IPS DF 6.9 (cell line): ENCODE measurements at places on chromosomes 13 and 19.

DNA sequence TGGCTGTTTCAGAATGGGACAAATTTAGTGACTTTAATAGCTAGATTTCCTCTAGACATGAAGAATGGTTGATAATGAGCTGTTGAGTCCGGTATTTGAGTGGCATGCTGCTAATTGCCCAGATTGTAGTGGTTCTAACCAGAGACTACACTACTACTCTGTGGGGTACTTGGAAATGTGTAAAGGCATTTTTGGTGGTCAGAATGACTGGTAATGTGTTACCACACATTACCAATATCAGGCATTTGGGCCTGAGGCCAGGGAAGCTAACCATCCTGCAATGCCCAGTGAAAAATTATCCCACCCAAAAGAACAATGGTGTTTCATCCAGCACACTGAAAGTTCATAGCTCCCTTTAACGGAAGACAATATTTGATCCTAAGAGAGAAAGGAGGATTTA is 17.5 kb upstream of the N4BP2L1 start:
- no peak for DNase-seq

- no peak for DNase-seq
Measured at GRCh38 chr13:57946361-57946760, 314.8 kb downstream of the PCDH17 start.

GRCh38 chr13:110592665-110593064 is 22.7 kb upstream of the NAXD start:
- DNase-seq: no peak

DNA sequence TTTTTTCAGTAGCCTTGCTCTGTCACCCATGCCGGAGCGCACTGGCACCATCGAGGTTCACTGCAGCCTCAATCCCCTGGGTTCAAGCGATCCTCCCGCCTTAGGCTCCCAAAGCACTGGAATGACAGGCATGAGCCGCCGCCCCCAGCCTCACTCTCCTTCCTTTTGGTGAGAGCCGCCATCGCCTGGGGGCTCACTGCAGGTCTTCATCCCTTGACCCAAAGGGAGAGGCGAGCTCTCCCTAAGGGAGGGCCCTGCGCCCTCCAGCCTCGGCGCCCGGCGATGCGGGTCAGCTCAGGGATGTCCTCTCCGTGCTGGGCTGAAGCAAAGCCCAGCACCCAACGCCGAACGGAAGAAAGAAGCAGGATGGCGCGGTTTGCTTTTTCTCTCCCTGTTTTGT is 23.2 kb upstream of the ZBTB7A start:
- DNase-seq: no peak

DNA sequence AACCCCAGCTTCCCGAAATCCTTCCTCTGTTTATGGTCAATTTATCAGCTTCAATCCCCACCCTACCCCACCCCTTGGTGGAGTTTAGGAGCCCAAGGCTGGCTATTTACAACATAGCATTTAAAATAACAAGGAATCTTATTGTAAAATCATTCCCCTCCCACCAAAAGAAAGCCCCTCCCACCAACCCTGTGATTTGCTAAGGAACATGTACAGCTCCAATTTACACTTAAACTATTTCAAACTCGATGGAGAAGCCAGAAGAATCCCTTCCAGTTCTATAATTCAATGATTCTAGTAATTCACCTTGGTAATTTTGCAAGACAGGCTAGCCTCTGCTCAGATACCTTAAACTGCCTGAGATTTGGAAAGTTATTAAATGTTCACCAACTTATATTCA is 3.0 kb downstream of the LATS2 start:
- no peak for DNase-seq

DNA sequence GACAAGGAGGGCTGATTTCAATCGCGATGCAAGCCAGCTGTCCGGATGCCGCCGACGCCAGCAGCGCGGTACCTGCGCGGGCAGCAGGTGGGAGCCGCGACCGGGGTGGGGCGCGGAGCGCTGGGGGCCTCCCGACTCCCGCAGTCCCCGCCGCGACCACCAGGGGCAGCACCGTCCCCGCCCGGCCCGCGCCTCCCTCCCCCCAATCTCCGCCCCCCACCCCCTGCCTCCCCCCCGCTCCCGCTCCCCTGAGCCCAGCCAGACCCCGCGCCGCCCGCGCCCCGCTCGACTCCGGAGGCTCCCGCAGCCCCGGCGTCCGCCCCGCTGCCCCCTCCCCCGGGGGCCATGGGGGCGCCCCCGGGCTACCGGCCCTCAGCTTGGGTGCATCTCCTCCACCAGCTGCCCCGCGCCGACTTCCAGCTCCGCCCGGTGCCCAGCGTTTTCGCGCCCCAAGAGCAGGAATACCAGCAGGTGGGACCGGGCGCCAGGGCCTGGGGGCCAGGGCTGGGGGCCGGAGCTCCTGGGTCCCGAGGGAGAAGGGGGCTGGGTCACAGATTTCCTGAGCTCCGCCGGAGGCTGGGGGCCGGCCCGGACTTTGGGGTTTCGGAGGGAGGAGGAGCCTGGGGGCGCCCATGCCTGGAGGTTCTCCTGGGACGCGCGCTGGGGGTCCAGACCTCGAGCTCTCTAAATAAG is at the start of gene TTYH1:
TTYH1 (plus strand) TSS at position 257 of the 693 bp plus-strand sequence; CDS start at position 346, 89 bp downstream.
- DNase-seq: no peak

GRCh38 chr13:28707629-28708427 is 10.9 kb downstream of the SLC46A3 start:
- no peak for DNase-seq
